ENCODE measurements at places on chromosomes 11 and 22. TPM values are rescaled to one million over a fixed set of nuclear protein-coding genes. Genes with fewer than 3 reads are reported as not detected.

GRCh38 chr11:132054822-132055221 lies 684.4 kb downstream of the NTM start:
- H3K36me3 ChIP-seq, result no peaks in the 10 kb centered on the region
- no peak for DNase-seq
- H3K4me3 ChIP-seq, result no peak overlapping the region
- no peaks in the 10 kb centered on the region for H3K4me1 ChIP-seq

DNA sequence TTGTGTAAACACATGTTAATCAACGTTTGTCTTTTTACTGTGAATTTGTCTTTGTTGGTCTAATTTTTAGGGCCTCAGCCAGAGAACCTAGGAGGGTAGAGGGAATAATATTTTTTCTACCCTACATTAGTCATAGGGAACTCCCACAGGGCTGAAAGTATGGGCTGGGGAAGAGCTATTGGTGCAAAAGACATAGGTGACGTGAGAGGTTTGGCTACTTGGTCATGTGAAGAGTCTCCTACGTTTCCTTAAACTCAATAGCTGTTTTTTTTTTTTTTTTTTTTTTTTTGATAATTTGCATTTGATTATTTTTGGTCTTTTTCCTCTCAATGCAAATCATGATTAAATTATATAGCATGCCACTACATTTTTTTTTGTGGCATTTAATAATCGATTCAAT lies 15.9 kb upstream of the MMP7 start:
- DNase-seq, result no peak
- no peak overlapping the region for H3K27ac ChIP-seq
- no peaks in the 10 kb centered on the region for H3K4me1 ChIP-seq
- H3K4me3 ChIP-seq, result no peak overlapping the region
- H3K27me3 ChIP-seq, result no peaks in the 10 kb centered on the region

Gene PTPN5
- total RNA-seq, result 18.4 TPM

Gene FAM118A
- total RNA-seq, result 112 TPM

DNA sequence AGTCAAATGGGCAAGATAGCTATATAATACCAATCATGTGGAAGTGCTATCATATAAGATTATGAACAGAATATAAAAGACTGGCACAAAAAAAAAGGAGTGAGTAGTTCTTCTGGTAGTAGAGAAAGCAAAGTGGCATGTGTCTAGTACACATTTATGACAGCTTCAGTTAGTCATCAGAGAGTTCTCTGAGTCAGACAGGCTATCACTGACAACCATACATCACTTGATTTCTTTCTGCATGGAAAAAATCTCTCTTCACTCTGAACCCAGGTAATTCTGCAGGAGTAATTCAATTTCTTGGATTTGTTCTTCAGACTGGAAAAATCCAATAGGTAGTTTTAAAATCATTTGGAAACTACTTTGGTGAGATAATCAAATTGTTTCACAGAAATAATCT lies 286.8 kb upstream of the ANO3 start:
- no peak overlapping the region for H3K4me3 ChIP-seq
- DNase-seq, result no peak
- H3K27ac ChIP-seq, result no peak overlapping the region
- H3K4me1 ChIP-seq, result no peaks in the 10 kb centered on the region

All from tibial nerve (tissue), 4 donors.